ENCODE measurements at places on chromosomes 11 and 22.

DNA sequence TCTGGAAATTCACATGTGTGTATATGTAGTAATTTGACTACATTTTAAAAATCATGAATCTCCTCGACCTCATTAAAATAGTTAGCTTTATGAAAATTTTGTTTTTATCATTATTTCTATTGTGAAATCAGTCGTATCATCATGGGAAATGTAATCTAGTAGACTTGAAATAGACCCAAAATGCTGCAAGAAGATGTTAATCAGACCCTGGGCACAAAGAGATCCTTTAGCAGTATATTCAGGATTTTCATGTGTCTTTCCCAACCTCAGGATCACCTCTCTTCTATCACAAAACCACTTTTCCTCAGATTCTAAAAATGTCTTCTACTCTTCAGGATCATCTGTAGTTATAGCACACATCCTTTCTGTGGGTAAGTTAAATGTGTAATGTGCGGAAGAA, 74.9 kb upstream of the ADSL start:
- no peak for DNase-seq

GRCh38 chr11:4074266-4074665, 20.3 kb upstream of the RRM1 start:
- no peak for DNase-seq

- DNase-seq = no peak
These were observed at the start of gene DGCR6 for GRCh38 chr22:18905540-18906409. TSS of gene DGCR6 (plus strand) at chr22:18906320. CDS start at chr22:18906375, 55 bp downstream.

GRCh38 chr11:12105471-12105870, 4.9 kb upstream of the MICAL2 start:
- DNase-seq = no peak

GRCh38 chr11:69297787-69298266, 3.9 kb downstream of the MYEOV start:
- DNase-seq = no peak

GRCh38 chr11:85685820-85686459, at the start of gene CCDC89:
TSS of gene CCDC89 (minus strand) at chr11:85686195. CDS start at chr11:85686130, 65 bp downstream.
- DNase-seq = no peak

DNA sequence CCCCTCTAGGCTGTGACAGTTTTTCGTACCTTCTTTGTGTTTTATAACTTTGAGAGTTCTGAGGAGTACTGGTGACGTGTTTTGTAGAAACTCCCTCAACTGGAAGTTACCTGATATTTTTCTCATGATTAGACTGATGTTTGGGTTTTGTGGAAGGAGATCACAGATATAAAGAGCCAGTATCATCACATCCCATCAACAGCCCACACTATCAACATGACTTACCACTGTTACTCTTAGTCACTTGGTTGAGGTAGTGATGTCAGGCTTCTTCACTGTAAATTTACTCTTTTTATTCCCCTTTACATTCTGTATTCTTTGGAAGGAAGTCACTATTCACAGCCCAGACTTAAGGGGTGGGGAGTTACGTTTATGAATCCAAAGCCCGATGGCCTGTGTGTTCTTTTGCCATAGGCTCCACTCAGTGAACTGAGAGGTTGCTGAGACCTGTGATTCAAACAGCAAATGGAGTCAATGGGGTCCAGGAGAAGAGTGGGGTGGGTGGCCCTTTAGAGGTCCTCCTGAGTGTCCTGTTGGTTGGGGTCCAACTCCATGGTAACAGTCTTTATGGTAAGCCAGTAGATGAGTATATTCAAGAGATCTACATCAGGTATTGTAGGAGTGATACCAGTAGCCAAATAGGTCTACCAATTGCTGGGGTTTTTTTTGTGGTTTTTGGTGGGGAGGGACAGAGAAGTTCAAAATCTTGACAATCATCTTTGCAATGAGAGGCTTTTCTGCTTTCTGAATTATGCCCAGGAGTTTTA, 15.2 kb upstream of the MS4A4E start:
- DNase-seq = no peak

GRCh38 chr11:65492637-65493366, 6.0 kb upstream of the MALAT1 start:
- DNase-seq = no peak

DNA sequence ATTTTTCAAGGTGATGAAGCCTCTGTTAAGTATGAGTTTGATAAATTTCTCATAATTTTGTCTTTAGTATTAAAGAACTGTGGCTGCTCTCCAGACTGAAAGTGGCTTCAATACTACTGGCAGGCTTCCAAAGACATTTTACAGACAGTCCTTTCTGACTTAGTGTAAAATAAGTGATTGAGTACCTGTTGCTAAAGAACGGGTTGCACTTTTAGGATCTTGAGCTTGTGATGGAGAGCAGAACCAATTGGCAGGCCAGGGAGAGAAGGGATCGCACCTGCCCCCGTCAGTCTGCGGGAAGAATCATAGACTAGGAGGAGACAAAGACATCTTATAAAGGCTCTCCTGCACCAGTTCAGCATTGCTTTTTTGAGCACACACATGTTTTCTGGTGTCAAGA, 4.4 kb downstream of the NCAM1 start:
- DNase-seq = no peak

All from activated naive CD8-positive, alpha-beta T cell treated with anti-CD3 and anti-CD28 coated beads, Interleukin-2, amount 50 U/mL, for 16 hours (primary cell).